Activated CD4-positive, alpha-beta memory T cell treated with anti-CD3 and anti-CD28 coated beads, Interleukin-2, amount 10 ng/mL, durations not matched to agents 7 days and 5 days (primary cell): ENCODE measurements at places on chromosomes 1 and 21.

DNA sequence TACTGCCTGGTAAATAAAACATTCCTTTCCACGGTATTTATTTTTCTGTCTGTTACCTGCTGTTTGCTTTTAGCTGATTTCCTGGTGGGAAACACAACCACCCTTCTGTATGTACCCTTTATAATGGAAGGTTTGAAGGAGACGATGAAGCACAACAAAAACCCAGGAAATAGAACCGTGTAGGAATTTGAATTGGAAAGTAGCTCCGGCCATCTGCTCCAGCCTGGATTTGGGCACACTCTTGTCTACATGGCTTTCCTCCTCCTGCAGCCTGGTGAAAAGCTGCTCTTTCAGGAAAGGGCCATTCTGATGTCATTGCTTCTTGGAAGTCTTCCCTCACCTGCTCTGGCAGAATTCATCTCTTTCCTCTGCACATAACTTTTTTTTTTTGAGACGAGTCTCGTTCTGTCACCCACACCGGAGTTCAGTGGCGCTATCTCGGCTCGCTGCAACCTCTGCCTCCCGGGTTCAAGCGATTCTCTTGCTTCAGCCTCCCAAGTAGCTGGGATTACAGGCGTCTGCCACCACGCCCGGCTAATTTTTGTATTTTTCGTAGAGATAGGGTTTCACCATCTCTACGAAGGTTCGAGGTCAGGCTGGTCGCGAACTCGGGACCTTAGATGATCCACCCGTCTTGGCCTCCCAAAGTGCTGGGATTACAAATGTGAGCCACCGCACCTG, 2.7 kb downstream of the AK4 start:
- no peak for DNase-seq

GRCh38 chr1:118132000-118132399, 53.0 kb downstream of the SPAG17 start:
- DNase-seq = no peak

- DNase-seq = no peak
Measured at GRCh38 chr1:184825571-184825970, 70.9 kb upstream of the EDEM3 start.

DNA sequence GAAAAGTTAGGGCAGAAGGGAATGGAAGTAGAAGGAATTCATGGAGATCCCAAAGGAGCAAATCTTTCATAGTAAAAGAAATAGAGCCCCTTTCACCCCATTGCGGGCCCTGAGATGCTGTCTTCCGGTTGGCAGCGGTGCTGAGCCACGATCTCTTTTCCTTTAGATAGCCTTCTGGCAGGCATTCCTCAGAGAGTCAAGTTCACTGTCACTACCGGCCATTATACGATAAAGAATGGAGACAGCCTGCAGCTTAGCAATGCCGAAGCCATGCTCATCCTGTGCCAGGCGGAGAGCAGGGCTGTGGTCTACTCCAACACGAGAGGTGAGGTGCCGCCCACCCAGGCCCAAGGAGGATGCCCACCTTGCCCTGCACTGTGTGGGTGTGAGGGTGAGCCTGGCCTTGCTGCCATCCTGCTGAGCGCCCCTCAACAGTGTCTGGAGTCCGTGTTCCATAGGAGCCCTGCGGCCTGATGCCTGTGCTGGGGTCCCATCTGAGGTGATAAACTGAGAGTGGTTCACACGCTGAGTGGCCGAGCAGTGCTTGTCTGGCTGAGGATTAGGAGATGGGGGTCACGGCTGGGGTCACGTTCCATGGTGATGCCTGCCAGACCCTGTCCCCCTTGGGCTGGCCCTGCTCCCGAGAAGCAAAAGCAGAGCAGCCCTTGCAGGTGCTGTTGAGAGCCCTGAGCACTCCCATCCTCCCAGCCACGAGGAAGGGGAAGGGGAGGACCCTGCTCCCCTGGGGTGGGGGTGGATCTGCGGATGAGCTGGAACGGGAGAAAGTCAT, 20.4 kb upstream of the PWP2 start:
- no peak for DNase-seq

DNA sequence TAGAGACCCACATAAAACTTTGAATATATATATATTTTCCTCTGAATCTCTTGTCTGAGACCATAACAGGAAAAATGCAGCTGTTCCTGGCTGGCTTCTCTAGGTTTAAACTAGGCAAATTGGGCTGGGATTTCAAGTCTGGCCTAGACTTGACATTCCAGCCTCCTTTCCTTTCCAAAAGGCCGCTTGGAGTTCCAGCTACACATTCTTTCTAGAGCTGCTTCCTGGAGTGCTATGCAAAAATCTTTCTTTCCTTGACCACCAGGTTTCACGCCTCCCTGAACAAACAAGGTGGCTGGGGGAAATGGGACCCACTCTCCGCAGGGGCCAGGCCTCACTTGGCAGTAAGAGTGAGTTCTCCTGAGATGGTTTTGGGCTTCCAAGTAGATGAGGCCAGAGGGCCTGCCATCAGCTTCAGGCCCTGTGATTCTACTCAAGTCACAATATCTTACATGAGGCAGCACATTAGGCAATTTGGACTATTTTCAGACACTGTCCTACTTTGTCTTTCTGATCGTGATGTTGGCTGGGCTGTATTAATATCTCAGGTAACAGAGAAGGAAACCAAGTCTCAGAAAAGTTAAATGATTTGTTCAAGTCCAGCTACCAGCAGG, 102.4 kb downstream of the FAM78B start:
- no peak for DNase-seq

DNA sequence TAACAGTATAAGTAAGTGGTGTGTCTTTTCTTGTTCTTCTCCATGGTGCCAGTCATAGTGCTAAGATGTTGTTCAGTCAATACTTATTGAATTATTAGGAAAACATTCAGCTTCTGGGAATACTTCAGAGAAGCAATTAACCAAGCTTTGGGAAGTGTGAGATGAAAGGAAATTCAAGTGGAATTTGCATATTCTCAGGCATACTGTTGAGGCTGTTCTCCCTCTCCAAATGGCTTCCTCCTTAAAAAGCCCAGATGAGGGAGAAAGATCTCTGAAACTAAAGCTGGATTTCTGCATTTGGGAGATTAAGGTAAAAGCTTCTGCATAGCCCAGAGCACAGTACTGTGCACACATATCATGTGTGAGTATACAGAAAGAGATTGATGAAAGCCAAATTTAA, 73.4 kb downstream of the MACF1 start:
- DNase-seq = no peak

GRCh38 chr21:34129039-34129891, 55.9 kb downstream of the MRPS6 start:
- DNase-seq = peak; percentile 56

DNA sequence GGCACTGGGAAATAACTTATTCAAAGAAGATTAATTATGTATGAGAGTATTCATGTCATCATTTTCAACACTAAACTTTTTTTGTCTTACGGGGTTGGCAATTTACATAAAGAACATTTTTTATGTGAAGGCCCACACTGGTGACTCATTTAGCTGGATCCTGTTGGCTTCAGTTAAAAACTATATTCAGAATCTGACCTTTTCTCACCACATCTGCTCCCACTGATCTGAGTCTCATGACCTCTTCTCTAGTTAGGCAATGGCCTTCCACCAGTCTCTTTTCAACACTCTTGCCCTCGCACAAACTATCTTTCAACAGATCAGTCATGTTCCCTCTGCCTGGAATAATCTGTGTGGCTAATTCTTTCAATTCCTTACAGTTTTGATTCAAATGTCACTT, 53.4 kb downstream of the TMPRSS15 start:
- DNase-seq = no peak

- no peak for DNase-seq
Measured at GRCh38 chr1:62299426-62300200, 19.6 kb downstream of the KANK4 start.

DNA sequence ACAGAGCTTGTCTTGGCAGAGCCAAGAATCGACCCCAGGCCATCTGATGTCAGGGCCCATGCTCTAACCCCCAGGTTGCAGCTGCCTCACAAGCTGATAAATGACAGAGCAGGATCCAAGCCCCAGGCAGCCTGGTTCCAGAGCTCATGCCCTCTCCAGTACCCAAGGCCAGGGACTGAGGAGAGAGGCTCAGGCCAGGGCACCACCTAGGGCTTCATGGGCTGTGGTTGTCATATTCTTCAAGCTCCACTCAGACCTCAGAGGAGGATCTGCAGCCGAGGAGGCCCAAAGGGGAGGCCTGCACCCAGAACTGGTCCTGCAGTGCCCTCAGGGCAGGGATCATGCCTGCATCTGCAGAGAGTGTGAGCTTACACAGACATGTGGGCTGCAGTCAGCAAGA, 301.1 kb downstream of the MATN1 start:
- DNase-seq = no peak

DNA sequence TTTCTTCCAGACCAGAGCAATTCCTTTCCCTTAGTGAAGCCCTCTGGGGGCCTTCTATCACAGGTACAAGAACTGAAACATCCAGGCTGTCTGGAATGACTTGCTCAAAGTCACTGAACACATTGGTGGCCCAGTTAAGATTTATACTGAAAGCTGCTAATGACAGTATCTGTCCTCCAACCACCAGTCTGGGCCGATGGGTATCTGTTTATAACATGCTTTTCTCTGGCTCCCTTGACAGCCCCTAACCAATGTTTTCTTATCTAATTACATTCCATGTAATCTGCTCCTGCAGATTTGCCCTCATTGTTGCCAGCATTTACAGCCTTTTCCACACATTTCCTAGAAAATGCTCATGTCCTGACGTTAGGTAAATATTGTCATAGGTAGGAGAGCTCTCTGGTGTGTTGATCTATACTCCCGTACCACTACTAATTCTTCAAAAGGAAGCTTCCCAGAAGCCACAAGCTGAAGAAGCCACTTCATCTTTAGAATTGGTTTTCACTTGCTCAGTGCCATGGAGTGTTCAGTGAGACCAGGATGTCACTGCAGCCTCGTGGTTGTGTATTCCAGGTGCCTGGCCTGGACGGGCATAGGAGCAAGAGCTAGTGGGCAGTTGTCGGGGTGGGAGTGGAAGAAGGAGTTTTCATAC, 163.9 kb downstream of the TSEN15 start:
- no peak for DNase-seq

- DNase-seq = no peak
Measured at GRCh38 chr21:45051580-45052434, 22.6 kb upstream of the ADARB1 start.

DNA sequence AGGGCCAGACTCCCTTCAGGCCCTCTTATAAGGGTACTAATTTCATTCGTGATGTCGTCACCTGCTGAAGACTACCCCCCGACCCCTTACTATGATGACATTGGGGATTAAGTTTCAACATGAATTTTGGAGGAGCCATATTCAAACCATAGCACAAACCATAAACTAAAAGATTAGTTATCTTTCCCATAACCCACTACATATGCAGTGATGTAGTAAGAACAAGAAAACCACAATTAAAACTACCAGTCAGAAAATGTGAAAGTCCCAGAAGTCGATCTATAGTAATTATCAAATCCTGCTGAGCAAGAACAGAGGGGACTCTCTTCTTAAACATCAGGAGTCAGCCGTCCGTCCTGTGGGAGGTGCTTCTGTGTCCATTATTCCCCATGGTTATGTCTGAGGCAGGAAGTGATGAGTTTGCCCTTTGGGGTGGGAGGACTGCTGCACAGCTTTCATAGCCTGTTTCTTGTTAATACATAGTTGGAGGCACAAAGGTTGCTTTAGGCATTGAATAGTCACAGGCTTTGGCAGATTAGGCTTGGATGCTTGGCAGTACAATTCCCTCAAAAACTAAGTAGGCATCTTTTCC, 35.9 kb upstream of the PTGFRN start:
- DNase-seq = no peak

DNA sequence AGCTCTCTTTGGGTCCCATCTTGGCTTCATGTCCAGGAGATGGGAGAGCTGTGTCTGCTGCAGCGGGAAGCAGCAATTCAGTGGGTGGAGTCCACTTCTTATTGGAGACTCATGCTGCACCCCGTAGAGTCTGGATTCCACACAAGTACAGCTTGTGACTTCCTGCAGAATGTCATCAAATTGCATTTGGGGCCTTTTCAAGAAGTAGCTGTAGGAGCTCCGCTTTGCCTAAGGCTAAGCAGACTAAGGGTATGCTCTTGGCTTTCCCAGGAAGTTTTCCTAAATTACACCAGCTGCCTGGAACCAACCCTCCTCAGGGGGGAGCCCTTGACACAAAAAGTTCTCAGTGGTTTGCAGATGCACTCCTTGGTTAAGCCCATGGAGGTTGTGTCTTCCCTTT, 5.7 kb upstream of the MOB3C start:
- DNase-seq = no peak

- DNase-seq = no peak
Measured at GRCh38 chr1:65497256-65497830, 76.9 kb downstream of the LEPR start.

DNA sequence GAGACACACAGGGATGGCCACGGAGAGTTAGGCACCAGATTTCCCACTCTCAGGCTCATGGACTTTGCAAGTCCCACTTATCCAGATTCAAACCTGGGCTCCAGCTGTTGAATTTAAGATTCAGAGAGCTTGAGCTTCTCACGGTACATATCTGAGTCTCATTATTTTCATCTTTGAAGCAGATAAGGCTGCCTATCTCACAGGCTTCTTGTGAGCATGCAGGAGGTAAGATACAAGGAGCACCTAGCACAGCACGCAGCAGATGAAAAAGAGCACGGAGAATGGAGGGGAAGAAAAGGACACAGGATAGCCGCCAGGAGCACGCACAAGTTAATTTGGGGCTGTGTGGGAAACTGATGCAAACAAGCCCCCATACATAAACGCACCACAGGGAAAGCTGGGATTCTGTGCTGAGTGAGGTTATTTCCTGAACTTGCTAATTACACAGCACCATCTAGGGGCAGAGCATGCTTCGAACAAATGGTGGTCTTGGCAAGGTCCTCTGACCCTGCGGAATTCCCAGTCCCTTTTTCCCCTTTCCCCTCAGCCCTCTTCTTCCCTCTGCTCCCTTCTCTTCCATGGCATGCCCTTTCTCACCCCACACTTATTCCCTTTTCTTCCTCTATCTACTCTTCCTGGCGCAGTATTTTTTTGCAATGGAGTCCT, 134.7 kb upstream of the VANGL1 start:
- DNase-seq = no peak

DNA sequence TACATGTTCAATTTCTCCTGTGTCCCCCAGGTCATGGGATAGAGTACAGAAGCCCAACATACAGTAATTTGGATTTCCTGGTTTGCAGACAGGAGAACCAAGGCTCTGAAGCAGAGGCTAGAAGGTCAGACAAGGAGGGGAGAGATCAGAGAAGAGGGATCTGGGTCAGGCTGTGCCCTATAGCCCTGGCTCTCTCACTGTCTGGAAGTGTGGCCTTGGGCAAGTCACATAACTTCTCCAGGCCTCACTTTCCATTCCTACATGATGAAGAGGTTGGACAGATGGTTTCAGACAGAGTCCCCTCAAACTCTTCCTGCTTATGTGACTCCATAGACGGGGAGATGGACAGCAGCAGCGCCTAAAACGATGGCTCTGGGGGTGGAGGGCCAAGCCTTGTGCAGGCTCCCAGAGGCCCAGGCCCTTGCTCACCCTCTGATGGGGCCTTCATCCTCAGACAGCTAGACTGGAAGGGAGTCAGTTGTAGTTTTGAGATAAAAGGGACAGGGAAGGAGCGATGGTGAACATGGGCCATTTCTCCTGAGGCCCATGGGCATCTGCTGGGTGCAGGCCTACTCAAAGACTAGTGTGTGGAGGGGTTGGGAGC, 2.9 kb downstream of the TRIM62 start:
- no peak for DNase-seq
